Stimulated activated CD4-positive, alpha-beta T cell treated with anti-CD3 and anti-CD28 coated beads, Interleukin-4, amount 100 ng/mL, for 4 hours (primary cell): ENCODE measurements at places on chromosomes 12 and 14.

- no peak for DNase-seq
Measured at GRCh38 chr12:63068857-63069442, 82.1 kb downstream of the AVPR1A start.

GRCh38 chr12:109679501-109680263 lies 33.9 kb upstream of the FAM222A start:
- no peak for DNase-seq

DNA sequence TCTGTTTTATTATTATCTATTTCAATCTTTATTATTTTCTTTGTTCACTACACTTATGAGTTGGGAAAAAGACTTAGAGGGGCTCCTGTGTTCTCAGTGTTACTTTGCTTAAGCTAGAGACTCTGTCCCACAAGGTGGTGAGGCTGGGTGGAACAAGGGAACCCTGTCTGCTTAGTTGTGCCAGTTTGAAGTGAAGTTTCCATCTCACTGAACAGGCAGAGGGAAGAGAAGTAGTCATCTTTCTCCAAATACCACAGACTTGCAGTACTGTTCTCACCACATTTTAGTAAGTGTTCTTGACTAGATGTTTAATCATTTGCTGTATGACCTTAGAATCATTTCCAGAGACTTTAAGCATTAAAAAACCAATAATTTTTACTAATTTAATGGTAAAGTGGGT lies 195.7 kb upstream of the NEDD1 start:
- DNase-seq, result no peak

DNA sequence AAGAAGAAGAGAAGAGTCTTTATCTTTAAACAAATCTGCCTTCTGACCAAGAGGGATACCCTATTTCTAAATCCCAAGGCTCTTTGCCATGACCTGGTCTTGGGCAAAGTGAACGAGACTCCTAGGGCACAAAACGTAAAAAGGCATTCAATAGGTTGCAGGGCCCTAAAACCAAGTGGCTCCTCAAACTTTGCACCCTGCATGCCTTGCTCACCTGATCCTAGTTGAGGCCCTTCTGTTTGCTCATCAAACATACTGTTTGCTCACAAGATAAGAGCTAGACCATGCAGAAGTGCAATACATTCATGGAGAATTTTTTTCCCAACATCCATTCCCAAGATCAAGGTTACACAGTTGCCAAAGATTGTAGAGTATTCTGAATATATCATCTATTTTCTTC lies 7.9 kb upstream of the PRH1 start:
- DNase-seq, result no peak

DNA sequence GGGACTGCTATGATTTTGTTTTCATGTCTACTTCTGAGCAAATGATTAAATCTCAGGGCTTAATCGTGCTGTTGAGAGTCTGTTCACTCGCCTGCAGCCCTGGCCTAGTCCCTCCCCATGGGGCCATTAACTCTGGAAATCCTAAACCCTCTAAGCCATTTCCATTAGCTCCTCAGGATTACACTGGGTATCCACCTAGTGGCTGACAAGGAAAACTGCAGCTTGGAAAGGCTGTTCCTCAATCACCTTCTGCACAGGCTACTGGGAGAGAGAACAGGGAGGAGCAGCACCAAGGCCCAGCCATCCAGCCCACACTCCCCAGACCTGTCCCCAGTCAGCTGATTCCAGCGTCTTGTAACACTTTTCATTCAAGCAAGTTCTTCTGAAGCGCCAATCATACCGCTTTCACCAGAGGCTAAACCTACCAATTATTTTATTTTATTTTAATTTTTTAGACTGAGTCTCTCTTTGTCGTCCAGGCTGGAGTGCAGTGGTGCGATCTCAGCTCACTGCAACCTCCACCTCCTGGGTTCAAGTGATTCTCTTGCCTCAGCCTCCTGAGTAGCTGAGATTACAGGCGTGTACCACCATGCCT lies 48.7 kb downstream of the NEUROD4 start:
- no peak for DNase-seq

- no peak for DNase-seq
Measured at GRCh38 chr14:51424041-51424440, 184.0 kb downstream of the TMX1 start.

GRCh38 chr14:91484186-91484585 lies 25.9 kb downstream of the PPP4R3A start:
- no peak for DNase-seq

GRCh38 chr12:94807951-94808350 lies 157.6 kb upstream of the TMCC3 start:
- no peak for DNase-seq

- no peak for DNase-seq
Measured at GRCh38 chr12:43501703-43502102, 50.3 kb downstream of the ADAMTS20 start.

DNA sequence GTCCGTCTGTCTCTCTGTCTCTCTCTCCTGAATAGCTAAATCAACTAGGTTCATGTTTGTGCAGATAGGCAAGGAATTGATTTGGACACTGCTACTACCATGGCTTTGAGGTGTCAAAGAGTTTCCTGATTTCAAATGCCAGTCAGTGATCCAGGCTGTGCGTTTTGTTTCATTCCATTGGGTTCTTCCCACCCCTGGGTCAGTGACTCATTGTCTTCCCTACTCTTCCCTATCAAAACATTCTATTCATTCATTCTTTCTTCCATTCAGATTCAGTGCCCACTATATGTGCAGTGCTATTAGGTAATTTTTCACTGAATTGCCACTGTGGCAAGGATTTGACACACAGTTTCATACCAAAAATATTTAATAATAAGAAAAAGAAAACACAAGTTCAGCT lies 50.4 kb downstream of the RPH3A start:
- no peak for DNase-seq

GRCh38 chr12:26715232-26715631 lies 117.8 kb downstream of the ITPR2 start:
- DNase-seq, result no peak

DNA sequence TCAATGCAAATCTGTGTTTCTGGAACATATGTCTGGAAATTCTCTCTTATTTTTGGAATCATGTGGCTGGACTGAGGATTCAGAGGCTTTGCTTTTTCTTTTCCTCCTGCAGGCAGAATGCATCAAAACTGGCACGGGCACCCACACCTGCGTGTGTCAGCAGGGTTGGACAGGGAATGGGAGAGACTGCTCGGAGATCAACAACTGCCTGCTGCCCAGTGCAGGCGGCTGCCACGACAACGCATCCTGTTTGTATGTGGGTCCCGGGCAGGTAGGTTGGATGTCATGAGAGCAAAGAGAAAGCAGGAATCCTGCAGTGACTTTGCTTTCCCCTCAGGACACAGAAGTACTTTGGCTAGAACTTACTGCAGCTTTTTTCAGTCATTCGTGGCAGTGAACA lies 90.3 kb downstream of the STAB2 start:
- DNase-seq, result no peak

GRCh38 chr12:16946704-16947103 lies 340.7 kb upstream of the LMO3 start:
- no peak for DNase-seq

DNA sequence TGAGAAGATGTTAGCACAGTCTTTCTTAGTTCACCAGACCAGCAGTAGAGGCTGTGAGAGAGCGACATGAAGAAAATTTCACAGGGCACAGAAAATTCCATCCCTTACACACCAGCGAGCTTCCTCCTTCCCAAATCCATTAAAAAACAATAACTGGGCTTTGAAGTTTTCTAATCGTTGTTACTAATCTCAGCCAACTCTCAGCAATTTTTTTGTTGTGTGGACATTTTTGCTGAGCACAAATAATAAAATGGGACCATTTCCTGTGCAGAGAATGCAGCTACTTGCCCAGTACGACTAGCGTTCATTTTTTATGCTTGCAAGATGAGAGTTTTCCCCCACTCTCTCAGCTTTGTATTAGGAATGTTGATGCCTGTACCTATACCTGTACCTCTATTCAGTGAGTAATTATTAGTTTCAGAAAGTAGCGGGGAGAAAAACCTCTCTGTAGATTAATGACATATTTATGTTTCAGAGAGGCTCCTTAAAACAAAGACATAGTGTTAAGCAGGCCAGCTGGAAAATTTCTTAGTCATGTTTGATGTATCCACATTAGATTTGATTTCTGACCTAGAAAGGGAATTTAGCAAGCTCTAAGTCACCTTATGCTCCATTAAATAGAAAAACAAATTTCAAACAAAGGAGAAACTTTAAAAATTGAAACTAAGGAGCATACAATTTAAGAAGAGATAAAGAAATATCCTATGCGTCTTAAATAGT lies 146.5 kb downstream of the SRGAP1 start:
- DNase-seq, result no peak

- DNase-seq, result no peak
Measured at GRCh38 chr12:113462998-113463745, 8.5 kb downstream of the LHX5 start.

GRCh38 chr14:49425921-49426320 lies 160.3 kb downstream of the RPS29 start:
- no peak for DNase-seq

DNA sequence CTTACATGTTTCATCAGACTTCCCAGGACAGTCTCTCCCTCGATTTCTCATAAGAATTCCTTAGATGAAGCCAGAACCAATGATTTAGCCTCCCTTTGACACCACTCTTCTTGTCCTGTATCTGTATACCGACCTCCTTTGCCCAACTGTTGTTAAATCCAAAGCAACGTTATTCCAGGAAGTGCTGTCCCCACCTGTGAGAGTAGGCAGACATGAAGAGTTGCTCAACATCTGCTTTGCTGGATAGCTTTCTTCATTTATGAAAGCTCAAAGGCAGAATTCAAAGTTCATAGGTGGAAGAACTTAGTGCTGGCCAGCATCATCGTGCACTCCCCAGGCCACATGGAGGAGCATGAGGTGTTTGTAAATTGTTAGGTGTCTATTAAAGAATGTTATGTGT lies 55.6 kb downstream of the GTF2A1 start:
- no peak for DNase-seq

DNA sequence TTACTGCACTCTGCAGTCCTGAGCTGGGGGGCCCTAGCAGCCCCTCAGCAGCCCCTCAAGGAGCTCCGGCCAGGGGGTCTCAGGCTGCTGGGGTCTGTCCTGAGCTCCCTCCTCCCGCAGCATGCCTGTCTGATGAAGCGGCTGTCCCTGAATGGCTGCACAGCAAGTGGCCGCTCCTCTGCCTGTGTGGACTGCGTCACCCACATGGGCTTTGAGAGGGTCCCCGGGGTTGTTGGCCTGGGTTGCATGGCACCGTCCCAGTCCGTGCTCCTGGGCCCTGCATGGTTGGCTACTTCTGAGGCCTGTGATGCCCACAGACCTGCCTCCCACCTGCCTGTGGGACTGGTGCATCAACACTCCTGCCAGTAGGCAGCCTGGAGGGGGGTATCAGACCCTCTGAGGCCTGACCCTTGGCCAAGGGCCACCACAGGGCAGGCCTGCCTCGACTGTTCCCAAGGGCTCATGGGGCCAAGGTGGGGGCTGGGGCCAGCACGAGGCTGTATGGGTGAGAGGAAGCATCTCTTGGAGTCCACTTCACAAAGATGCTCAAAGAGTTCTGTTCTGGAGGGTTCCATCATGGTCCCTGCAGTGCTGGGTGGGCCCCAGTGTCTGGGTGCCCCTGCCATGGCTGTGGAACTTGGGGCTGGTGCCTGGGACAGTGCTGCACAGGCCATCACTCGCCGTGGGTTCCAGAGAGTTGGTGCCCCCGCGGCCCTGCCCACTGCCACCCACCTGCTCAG lies 12.2 kb downstream of the CEP170B start:
- DNase-seq, result no peak

- no peak for DNase-seq
Measured at GRCh38 chr12:114895827-114896226, 211.9 kb upstream of the TBX3 start.

DNA sequence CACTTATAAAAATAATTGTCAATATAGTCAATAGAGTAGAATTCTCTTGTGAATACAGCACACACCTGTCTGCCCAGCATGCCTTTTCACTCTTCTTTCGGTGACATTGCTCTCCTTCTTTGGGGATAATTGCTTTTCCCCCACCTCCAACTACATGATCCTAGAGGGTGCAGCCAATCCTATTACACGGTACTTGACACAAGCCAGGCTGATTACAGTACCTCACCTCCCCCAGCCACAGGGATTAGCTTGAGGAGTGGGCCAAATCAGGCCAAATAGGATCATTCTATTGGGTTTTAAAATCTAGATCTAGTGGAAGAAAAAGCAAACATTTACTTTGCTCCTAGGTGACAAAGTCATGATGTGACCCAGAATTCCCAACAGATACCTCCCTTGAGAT lies 16.8 kb upstream of the NFYB start:
- no peak for DNase-seq

- no peak for DNase-seq
Measured at GRCh38 chr12:12726555-12727093, 9.5 kb downstream of the CDKN1B start.

DNA sequence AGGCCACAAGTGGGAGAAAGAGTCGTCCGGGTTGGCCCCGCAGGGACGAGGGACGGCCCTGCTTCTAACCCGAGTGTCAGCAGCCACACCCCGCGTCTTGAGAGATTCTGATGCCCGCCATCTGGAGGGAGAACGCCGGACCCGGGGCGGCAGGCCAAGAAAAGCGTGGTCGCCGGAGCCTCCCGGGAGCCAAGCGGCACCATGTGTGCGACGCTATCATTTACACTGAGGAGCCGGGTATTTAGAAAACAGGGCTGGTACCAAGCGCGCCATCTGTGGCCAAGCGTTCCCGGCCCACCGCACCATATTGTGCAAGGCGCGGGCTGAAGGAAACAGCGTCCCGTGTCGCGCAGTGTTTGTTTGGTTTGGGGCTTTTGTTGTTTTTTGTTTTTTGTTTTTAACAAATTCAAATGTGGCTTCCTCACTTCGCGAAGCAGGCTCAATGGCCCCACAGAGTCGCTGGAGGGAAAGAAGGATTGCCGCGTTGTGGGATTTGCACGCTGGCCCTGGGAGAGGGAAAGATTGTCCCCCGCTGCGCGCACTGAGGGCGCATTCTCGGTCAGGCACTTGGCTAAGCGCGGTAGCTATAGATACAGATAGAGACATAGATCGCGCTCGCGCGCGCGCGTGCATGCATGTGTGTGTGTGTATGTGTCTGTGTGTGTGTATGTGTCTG lies 153.8 kb downstream of the BCL11B start:
- peak; percentile 11 for DNase-seq

DNA sequence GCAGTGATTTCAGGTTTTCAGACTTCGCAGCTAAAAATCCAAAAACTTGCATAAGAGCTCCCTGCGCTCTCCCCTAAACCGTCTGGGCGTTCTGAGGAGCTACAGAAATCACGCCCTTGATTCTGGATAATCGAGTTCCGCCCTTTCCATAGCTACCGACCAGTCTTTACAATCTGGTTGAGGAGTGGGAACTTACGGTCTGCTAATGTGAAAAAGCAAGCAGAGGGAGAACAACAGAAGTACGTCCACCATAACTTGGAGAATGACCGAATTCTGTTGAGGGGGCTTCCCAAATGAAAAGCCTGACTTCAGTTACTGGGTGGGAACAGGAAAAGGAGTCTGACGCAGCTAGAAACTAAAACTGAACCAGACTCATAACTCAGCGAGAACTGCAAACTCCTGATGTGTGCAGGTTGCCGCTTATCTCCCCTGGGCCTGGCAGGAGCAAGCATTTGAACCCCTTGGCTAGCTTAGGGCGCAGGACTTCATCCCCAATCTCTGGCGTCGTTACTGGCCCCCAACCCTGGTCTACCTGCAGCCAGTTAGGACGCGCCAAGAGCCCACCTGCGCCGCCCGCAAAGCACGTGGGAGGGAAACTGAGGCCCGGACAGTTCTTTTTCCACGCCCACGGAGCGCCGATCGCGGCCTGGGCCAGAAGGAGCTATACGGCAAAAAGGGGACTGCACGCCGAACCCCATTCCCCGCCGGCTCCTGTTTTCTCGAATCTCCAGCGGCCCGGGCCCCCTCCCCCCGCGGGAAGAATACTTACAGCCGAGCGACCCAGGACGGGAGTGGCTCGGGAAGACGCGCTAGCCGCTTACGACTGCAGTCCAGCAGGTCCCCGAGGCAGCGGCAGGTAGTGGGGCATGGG lies 838 bp downstream of the LRIG3 start:
- DNase-seq, result no peak

- DNase-seq, result no peak
Measured at GRCh38 chr14:35299708-35300107, 7.5 kb downstream of the PSMA6 start.
